Stimulated activated CD4-positive, alpha-beta T cell treated with anti-CD3 and anti-CD28 coated beads, Interleukin-1b, Interleukin-23, amount 100 ng/mL, for 4 hours (primary cell): ENCODE measurements at places on chromosomes 6 and 20.

DNA sequence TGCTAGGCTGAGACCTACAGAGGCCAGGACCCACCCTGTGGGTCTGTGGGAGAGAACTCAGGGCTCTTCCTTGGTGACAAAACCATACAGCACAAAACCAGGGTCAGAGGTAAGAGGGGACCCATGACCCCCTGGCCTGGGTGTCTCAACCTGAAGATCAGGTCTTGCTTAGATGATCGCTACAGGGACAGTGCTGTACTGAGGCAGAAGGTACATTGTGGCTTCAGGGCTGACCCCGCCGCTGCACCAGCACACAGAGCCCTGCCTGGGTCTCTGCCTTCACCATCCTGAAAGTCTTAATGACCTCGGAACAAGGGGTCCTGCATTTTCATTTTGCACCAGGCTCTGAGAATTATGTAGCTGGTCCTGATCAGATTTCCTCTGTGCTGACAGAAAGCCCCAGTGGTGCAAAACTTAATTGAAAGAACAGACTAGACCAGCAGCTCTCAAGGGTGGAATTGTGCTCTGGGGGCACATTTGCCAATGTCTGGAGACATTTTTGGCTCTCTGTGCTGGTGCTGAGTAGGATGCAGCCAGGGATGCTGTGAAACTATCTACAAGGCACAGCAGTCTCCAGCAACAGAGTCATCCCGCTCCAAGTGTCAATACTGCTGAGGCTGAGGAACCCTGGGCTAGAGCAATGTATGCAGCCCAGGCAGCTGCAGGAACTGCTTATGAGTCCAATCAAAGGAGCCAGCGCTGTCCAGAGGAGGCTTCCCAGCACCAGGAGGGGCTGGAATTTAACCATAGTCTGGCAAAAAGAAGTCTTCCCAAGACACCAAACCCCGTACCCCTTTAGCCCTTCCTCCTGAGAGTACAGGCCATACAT, 254.9 kb downstream of the ERMARD start:
- no peak for DNase-seq

GRCh38 chr6:109298605-109299264, 83.5 kb downstream of the CD164 start:
- DNase-seq: no peak

DNA sequence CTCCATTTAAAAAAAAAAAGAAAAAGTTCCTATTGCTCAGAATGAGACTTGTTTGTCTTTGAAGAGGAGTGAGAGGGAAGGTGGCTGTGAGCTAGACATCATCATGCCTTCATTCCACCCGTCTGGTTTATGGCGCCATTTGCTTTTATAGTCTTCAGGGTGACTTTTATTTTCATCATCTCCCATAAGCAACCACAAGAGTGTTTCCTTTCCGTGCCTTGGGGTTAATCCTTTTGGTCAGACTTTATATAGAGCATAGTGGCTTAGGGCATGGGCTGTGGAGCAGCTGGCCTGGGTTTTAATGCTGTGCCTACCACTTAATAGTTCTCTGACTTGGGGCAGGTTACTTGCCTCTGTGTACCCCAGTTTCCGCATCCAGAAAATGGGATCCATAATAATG, 77.8 kb downstream of the RREB1 start:
- DNase-seq: no peak

DNA sequence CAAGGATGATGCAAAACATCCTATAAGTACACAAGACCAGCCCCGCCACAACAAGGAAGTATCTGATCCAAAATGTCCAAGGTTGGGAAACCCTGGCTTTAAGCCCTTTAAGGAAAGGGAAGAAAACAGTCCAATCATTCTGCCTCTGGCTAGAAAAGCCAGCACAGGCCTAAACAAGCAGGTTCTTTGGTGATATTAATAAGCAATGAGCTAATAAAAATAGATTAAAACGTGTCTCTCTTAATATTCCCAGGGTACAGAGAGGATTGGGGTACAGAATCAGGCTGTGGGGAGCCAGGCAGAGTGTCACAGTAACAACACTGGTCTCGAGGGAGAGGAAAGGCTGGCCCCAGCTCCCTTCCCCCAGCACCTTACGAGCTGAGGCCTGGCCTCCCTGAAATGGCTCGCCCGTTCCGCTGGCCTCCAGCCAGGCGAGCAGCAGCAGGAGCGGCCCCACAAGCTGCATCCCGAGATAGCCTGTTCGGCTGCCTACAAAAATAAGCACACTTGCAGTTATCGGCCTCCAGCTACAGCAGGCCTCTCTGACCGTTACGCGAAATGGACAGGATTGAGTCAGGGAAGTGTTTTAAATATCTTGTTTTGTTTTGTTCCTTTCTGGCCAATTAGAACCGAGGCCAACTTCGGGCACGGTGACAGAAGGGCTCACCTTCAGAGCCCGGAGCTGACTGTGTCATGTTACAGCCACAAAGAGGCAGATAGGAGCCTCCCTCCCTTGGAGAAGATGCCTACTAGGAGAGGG, 4.0 kb upstream of the ZMYND8 start:
- DNase-seq: no peak

- no peak for DNase-seq
These were observed 126.9 kb downstream of the SOBP start for GRCh38 chr6:107616775-107617174.

- no peak for DNase-seq
These were observed 43.0 kb upstream of the RANBP9 start for GRCh38 chr6:13754644-13755043.

GRCh38 chr6:29653452-29654038, 3.3 kb upstream of the MOG start:
- DNase-seq: no peak

DNA sequence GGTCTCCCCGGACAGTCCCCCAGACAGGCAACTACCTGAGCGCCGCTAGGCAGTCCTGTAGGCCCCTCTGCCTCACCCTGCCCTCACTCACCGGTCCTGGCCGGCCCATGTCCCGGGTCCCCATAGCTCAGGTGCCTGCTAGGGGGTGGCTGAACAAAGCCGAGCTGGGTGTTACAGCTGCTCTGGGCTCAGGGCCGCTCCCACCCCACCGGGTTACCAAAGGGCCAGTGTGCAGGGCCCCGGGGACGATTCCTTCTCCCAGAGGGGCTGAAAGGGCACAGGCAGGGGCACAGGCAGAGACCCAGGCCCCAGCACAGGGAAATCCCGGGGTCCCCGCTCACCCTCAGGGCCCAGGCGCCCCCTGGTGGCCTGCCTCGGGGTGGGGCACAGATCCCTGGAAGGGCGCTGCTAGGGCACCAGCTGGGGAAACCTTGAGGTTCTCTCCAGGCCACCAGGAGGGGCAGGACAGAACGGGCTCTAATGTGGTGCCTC, 118.4 kb downstream of the GRM4 start:
- DNase-seq: peak; percentile 57

- no peak for DNase-seq
These were observed 307.4 kb downstream of the EYA4 start for GRCh38 chr6:133548423-133549159.

- DNase-seq: no peak
These were observed 31.4 kb downstream of the PRDM1 start for GRCh38 chr6:106117579-106117978.

DNA sequence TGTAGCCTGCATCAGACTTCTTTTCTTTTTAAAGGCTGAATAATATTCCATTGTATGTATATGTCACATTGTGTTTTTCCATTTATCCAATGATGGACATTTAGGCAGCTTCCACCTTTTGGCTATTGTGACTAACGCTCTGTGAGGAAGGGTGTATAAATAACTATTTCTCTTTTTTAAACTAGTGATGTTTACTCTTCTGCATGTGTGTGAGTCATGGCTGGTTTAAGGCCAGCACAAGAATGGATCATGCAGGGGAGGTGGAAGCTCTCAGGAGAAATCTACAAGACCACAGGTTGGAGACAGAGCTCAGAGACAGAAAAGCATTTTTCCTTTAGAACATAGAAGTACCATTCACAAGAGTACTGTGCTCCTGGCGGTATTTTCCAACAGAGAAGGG, 307.2 kb downstream of the SOX4 start:
- DNase-seq: no peak

GRCh38 chr6:81718126-81718525, 34.4 kb downstream of the TENT5A start:
- DNase-seq: no peak

DNA sequence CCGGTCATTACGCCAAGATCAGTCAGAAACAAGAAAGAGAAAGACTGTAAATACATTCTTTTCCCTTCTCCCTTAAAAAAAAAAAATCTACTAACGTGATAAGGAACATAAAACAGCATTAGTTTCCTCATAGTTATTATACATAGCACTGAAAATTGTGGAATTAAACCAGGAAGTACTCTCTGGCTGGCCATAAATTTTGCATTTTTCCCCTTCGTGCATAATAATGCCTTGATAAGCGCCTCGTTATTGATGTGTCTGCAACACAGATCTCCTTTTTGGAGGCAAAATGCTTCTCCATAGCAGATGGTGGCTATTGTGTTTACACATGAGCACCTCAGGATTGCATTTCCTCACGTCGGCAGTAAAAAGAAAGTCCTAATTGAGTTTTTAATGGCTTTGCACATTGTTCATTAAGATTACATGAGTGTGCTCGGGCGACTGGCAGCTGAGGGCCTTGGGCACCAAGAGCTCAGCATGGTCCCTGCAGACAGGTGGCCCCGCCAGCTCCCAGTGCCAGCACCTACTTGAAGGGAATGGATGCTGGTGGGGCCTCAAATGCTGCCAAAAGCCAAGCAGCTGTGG, 394.5 kb downstream of the PTPRT start:
- DNase-seq: no peak

GRCh38 chr6:12134991-12135390, 122.9 kb downstream of the HIVEP1 start:
- no peak for DNase-seq

DNA sequence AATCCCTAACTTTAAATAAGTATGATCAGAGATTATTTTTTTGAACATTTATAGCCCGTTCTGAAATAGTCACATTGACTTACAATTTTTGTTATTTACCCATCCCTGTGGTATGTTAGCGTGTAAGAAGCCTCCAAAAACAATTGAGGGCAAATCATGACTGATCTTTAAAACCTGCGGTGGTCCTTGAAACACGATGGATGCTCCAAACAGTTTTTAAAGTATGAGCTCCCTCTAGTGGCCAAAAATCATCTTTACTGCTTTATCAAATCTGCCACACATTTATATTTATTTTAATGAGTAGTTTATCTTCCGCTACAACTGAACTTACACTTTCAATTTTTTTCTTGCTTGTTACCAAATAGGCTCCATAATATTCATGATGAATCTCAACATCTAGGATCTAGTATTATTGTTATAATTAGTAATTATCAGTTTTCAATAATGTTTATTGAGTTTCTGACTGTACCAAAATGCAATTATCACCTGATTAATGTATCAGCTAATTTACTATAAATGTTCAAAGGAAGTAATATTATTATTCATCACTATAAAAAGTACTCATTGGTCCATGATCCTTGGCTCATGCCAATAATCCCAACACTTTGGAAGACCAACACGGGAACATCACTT, 52.2 kb downstream of the MARCKS start:
- no peak for DNase-seq

DNA sequence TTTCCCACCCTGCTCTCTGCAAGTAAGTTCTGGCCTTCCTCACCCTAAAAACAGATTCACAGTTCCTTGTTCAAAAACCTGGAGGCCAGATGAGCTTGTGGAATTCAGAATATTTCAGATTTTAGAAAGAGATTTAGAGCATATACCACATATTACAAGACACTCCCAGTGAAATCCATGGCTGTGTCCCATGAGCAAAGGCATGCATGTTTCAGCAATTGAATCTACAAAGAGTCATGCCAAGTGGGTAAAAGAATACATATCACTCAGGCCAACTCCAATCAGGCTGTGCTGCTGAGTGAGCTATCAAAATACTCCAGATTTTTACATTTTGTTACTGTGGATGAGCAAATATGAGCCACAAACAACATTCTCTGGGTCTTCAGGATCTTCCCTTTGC, 10.2 kb upstream of the NEDD9 start:
- DNase-seq: no peak

- DNase-seq: no peak
These were observed 79.1 kb downstream of the LYRM2 start for GRCh38 chr6:89559487-89559886.

DNA sequence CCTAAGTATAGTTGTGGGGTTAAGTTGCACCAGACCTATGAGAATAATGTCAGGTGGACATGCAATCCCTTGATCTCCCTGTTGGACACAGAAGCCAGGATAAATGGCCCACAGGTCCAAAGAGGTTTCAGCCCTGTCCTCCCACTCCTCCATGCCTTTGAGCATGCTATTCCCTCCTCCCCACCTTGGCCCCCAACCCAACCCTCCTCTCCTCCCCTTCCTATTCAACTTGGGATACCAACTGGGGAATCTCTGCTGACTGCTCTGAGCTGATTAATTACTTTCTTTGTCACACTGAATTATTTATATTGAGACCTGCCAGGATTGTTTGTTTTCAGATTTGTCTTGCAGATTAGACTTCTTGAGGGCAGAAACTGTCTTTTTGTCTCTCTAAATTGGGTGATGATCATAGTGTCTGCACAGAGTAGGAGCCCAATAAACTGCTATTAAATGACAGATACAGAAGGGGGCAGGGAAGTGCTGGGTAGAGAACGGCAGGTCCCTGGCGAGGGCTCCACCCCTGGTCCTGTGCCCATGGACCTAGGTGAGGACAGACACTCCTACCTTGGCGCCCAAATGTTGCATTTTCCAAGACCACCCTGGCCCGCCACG, 120.9 kb downstream of the UNC5CL start:
- DNase-seq: no peak

GRCh38 chr6:108872141-108872557, 23.9 kb downstream of the ARMC2 start:
- no peak for DNase-seq

- no peak for DNase-seq
These were observed 64.9 kb upstream of the PAX1 start for GRCh38 chr20:21640556-21640955.

GRCh38 chr6:25418454-25419052, 139.4 kb downstream of the CARMIL1 start:
- DNase-seq: no peak

- no peak for DNase-seq
These were observed 43.2 kb downstream of the NCOA3 start for GRCh38 chr20:47544852-47545251.

- no peak for DNase-seq
These were observed 179.3 kb upstream of the DTNBP1 start for GRCh38 chr6:15841937-15842726.

GRCh38 chr6:118263921-118264486, 284.1 kb upstream of the PLN start:
- no peak for DNase-seq

DNA sequence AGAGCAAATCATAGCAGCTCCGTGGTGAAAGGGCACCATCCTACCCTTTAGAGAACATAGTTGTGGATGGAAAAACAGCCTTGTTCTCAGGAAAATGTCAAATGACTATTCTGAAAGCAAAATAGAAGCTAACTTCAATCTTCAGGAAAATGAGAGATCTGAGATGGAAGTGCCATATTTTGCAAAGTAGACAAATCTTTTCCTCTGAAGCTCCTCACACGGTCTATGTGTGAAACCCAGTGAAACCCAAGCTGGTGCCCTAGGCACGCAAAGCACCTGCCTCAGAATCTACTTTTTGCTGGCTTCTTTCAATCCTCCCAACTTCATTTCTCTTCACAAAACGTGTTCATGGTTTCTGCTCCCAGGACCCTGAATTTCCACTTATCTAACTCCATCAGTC, 325.2 kb upstream of the CDH4 start:
- no peak for DNase-seq

GRCh38 chr20:56796345-56796744, 167.2 kb downstream of the TFAP2C start:
- no peak for DNase-seq
